Fibroblast of the conjunctiva (primary cell): ENCODE measurements at places on chromosomes 5 and 9.

GRCh38 chr9:133490865-133491655 is 12.2 kb upstream of the SLC2A6 start:
- no peak for DNase-seq

DNA sequence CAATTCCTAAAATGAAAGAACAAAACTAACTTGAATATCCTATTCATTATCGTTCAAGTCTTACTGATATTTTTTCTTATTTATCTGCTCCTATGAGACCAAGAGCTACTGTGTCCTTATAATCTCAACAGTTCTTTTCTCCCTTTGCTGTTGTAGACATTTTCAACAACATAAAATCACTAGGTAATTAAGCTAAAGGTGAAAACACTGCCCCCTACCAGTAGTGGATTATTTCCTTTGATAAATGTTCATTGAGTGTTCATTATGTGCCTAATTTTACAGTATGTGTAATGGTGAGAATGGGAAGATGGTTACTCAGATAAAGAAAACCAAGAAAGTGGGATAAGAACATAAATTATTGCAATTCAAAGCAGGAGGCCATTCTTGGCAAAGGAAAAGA is 41.4 kb upstream of the PAPPA start:
- no peak for DNase-seq

GRCh38 chr5:131899686-131900085 is 45.8 kb downstream of the MEIKIN start:
- DNase-seq, result no peak

DNA sequence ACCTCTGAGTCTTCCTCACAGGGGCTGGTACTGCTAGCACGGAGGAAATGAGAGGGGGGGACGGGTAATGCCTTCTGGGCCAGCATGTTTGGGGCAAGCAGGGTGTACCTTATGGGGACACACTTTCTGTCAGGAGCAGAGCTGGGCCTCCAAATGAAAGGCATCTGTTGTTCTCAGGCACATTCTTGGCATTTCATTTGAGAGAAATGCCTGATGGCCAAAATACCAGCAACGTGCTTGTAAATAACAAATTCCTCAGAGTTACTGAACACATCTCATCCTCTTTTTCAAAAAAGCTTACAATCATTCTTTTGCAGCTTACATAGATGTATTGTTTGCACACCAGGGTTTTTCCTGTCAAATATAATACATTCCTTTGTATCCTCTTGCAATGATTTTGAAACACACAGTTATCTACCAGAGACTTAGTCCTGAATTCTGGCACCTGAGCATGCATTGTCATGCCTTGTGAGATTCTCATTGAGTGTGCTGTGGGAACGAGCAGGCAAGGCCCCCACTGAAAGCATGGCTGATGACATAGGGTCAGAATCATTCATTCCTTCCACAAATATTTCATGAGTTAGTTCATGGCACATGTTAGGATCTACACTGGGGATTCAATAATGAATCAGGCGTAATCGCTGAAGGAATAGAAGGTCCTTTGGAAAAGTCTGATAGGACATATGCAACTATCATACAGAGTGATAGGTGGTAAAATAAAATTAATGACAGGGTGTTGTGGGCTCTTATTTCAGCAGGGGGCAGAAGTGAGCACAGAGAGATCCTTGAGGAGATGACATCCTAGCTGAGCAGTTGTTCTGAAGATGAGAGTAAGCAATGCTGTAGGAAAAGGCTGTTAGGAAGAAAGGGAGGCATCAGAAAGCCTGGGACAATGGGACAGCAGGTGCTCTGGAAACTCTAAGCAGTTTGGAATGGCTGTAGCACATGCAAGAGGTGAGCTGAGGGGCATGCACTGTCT is 260.9 kb upstream of the TUT7 start:
- DNase-seq, result peak; percentile 32

GRCh38 chr5:176362233-176362490 is 598 bp upstream of the KIAA1191 start:
- no peak for DNase-seq

DNA sequence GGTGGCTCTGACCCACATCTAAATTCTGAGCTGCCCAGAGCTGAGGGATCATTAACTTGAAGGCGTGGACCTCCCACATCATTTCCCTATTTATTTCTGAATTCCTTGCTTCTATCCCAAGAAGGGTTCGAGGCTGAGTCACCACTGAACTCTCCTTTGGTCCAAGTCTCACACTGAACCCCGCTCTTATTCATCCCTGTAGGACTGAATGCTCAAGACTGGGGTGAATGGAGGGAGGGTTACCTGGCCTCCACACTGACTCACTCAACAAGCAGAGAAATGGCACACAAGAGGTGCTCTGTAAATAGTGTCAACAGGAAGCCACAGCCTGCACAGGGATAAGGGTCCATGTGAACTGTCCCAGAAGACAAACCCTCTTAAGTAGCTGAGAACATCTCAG is 79.1 kb upstream of the FSTL4 start:
- DNase-seq, result no peak

GRCh38 chr5:76402251-76402885 is 717 bp upstream of the IQGAP2 start:
- DNase-seq, result no peak

- DNase-seq, result peak; percentile 37
These were observed 344.3 kb downstream of the ZNF608 start for GRCh38 chr5:124402144-124402581.

GRCh38 chr9:35958104-35958837 is at the start of gene OR2S2:
Gene OR2S2 (minus strand): TSS chr9:35958154. CDS start chr9:35958098, 56 bp downstream.
- no peak for DNase-seq

GRCh38 chr5:142852416-142853198 is 82.4 kb downstream of the ARHGAP26 start:
- DNase-seq, result no peak

DNA sequence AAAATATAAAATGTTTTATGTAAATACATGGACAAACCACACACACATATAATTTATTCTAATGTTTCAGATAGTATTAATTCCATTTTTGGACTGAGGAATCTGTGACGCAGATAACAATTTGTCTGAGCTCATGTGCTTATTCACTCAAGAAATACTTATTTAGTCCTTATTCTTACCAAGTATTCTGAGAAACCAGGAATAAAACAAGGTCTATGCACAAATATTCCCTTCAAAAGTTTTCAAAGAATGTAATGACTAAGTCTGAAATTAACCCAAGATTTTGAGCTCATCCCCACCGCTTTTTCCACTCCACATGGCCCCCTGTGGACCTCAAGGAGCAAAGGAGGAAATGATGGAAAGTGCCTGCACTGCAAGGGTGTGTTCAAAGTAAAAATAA is 1022.3 kb downstream of the EFNA5 start:
- no peak for DNase-seq

DNA sequence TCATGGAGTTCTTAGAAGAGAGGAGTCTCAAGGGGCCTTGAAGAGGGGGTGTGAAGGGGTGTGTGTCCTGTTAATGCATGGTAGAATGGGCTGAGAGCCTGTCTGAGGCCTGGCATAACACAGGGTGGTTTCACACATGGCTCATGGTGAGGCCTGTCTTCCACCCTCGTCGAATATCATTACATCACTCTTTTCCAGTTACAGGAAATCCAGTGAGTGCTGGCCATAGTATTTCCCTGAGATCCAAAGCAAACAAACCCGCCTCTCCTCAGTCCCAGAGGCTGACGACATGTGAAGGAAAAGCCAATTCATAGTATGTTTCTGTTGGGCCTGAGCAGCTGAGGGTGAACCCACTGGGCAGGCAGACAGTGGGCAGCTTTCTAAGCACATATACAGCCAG is 159.4 kb upstream of the NR3C1 start:
- DNase-seq, result peak; percentile 79

- DNase-seq, result no peak
These were observed 15.5 kb downstream of the SPATA31E1 start for GRCh38 chr9:87898151-87898550.

GRCh38 chr5:125198270-125198974 is 452.0 kb upstream of the ZNF608 start:
- peak; percentile 89 for DNase-seq

GRCh38 chr9:21565155-21565554 is 83.0 kb upstream of the IFNE start:
- no peak for DNase-seq

DNA sequence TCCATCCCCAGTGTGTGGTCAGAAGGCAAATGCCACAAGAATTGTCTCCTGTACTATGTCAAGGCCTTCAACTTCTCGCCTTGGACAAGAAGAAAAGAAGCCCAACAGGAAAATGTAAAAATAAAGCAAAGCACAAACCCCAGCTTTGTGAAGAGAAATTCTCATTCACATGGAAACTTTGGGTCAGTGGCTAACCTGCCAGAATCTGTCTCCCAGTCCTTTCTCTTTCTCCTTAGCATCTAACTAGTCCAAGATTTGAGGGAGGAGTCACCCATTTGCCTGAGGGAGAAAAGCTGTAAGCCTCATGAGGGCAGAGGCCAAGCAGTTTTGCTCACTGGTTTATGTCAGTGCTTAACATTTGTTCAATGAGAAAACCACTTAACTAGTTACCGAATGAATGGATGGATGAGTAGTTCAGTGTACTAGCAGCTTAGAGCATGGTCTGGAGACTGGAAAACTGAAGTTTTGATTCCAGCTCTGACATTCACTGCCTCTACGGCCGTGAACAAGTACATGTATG is 36.0 kb downstream of the ADAM19 start:
- no peak for DNase-seq

DNA sequence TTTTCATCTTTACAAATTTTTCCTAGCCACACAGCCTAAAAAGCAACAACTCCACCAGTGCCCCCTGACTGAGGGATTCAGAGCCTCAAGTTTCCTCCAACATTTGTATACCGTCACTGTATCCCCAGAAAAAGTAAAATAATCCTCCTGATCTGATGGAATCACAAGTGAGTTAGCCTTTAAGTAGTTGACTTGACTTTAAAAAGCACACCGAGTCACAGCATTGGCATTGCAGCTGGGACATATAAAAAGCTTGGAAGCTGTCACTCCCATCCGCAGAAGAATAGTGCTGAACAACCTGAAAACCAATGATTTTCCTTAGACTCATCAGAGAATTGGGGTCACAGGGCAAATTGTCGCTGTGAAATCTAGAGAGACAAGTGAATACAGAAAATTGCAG is 41.6 kb upstream of the FBN2 start:
- DNase-seq, result no peak

GRCh38 chr9:68762570-68762969 is 57.5 kb downstream of the PIP5K1B start:
- DNase-seq, result no peak

DNA sequence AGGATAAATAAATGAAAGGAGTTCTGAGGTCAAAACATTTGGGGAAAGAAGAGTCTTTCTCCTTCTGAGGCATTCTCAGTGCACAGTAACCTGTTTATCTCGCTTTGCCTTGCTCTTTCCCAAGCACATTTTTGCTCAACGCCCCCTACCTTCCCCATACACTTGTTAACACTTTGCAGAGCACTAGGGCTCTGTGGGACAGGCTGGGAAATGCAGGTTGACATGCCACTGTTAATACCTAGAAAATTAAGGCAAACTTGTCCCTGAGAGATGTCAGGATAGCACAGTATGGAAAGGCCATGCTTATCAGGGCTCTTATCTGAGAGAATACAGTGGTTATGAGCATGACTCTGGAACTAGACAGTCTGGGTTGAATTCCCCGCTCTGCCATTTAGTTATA is 152.0 kb downstream of the DOCK8 start:
- no peak for DNase-seq

- DNase-seq, result no peak
These were observed 220.7 kb downstream of the FANCC start for GRCh38 chr9:95096807-95097206.

DNA sequence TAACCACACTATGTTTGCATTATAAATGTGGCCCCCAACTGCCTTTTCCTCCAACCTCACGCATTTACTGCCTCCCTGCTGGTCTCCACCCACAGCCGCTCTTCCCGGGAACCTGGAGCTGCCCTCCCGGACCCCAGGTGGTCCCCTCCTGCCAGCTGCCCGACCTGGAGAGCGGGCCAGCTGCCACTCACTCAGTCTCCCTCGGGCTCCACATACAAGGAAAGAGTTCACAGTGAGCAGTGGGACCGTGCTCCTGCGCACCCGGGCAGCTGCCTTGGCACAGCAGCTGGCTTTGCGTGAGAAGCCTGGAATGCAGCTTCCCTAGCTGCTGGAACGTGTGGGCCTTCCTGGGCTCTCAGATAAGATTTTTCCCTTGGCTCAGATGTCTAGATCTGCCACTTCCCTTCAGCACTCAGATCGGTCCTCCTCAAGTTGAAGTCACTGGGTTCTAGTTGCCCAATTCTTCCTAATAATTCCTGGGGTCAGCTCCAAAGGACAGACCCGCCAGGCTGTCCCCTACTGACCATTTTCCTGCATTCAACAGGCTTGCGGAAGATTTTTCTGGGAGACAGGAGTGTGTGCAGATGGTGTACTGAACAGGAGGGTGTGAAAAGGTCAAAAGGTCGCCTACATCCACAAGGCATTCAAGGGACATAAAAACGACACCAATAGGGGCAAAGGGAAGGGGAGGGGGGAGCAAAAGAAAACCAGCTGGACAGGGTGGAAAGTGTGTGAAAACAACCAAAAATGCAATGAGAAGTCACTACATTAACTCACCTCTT is 69.1 kb downstream of the MYO10 start:
- DNase-seq, result no peak

GRCh38 chr9:22469928-22470544 is 23.4 kb downstream of the DMRTA1 start:
- DNase-seq, result no peak

DNA sequence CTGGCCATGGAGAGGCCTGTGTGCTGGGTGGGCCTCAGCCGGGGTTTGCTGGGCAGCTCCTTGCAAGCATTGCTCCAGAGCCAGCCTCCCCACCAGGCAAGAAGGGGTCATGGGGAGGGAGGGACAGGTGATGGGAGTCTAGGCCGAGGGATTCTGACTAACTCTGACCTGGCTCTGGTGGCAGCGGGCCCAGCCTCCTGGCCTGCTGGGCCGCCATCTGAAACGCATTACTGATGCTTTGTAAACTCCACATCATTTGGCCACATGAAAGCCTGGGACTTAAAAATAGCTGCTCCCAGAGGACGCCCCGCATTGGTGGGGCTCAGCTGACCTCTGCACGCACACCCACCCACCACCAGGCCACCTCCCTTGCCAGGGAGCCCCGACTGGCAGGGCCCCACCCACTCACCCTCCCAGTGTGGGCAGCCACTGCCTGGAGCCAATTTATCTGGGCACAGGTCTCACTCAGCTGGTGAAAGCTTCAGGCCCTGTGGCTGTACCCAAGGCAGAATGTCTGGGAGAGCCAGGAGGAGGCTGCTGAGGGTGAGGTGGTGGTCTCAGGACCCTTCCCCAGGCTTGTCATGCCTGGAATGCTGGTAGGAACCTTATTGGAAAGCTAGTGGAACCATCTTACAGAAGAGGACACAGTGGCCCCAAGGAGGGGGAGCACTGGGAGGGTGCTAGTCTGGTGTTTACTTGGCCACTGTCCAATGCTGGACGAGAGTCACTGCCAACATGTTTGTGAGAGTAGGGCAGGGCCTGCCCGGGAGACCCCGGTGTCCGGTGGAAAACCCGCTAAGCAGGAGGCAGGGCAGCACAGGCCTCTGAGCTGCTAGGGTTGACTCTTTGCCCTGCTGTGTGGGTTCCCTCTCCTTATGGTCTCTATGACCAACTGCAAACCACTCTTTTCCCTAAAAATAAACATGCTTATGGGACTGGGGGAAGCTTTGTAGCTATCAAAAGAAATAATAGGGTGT is 10.8 kb downstream of the TCF7 start:
- peak; percentile 84 for DNase-seq

GRCh38 chr9:108270051-108270450 is 585.7 kb downstream of the ACTL7B start:
- DNase-seq, result no peak

GRCh38 chr5:18968966-18969365 is 1019.0 kb downstream of the CDH18 start:
- no peak for DNase-seq

GRCh38 chr9:104256031-104256695 is 162.1 kb downstream of the SMC2 start:
- no peak for DNase-seq
